ENCODE measurements at places on chromosomes 7 and 10.
A peak's percentile ranks its signal among the peaks of the same experiment; 100 is the strongest.

DNA sequence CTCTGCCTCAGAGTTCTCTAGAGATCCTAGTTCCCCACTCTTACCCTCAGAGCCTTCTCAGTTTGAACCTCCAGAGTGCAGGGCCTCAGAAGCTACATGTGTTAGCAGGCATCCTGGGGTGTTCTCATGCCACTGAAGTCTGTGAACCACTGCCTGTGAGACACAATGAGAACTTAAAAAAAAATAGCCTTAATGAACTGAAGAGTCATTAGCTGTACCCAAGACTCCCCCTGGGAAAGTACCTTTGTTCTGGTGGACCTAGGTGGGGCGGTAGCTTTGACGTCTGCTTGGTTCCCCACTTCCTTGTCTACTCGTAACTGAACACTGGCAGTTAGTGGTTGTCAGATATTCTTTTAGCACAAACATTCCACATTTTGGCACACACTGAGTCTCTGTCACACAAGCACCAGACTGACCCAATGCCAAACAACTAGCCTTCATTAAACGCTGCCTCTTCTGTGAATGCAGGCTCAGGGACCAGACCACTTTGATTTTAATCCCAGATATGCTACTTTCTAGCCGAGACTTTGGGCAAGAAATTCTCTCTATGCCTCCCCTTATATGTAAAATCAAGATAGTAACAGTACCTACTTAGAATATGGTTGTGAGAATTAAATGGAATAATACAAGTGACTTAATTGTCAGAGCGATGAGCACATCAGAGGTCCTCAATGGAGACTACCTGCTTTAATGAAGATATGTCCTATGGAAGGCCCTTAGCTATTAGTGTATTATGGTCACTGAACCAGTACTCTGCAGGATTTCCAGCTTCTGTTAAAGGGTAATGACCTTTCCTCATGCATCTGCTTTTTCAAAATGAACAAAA is 75.3 kb upstream of the CC2D2B start:
- DNase-seq = no peak

GRCh38 chr10:78492424-78492823 is 458.8 kb downstream of the RPS24 start:
- DNase-seq = no peak

- DNase-seq = no peak
These were observed 106.3 kb downstream of the CCNY start for GRCh38 chr10:35442592-35442991.

- DNase-seq = peak; percentile 84
These were observed 2.1 kb downstream of the CADPS2 start for GRCh38 chr7:122884186-122884585.

DNA sequence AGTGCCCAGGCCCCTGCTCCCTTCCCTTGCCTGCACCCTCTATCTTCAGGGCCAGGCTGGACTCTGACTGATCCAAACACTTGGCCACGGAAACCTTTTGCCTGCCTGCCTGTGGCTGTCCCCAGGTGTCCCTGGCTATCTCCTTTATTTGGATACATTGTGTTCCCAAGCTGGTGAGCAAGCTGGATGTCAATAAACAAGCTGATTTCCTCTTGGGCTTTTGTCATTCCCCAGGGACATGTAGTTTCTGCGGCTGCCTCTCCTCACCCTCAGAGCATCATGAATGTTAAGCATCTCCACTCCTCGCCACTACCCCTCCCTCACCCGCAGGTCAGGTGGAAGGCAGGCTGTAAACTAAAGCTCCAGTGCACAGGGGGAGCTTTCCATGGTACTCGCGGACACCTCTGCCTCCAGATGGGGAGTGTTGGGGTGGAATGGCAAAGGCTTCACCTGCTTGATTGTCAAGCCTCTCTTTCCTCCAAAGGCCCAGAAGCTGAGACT is 6.9 kb downstream of the GHRHR start:
- DNase-seq = no peak

GRCh38 chr10:121085367-121085766 is 234.2 kb downstream of the WDR11 start:
- DNase-seq = no peak

GRCh38 chr7:46682836-46683624 is 762.0 kb upstream of the IGFBP3 start:
- DNase-seq = no peak

GRCh38 chr7:128795129-128795528 is 3.4 kb downstream of the CCDC136 start:
- DNase-seq = no peak

DNA sequence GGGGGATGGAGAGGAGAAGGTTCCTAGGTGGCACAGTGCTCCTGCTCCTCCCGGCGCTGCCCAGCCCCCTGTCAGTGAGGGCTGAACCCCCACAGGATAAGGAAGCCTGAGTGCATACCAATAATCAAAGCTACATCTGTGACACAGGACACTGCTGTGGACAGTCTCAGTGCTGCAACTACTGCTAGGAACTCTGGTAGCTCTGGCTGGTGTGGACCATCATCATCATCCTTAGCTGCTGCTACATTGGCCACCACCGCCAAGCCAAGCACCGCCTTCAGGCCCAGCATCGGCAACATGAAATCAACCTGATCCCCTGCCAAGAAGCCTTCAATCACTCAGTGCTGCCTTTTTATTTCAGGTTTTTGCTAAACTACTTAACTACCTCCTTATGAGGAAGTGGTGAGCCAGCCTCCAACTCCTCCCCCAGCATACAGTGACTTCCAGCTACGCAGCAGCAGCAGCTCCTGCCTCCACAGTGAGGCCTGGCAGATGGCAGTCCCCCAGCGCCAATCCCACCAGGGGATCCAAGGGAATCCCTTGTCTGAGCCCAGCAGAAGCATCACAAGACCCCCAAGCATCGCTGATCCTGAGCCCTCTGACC is 32.1 kb upstream of the SLC26A4 start:
- DNase-seq = no peak

DNA sequence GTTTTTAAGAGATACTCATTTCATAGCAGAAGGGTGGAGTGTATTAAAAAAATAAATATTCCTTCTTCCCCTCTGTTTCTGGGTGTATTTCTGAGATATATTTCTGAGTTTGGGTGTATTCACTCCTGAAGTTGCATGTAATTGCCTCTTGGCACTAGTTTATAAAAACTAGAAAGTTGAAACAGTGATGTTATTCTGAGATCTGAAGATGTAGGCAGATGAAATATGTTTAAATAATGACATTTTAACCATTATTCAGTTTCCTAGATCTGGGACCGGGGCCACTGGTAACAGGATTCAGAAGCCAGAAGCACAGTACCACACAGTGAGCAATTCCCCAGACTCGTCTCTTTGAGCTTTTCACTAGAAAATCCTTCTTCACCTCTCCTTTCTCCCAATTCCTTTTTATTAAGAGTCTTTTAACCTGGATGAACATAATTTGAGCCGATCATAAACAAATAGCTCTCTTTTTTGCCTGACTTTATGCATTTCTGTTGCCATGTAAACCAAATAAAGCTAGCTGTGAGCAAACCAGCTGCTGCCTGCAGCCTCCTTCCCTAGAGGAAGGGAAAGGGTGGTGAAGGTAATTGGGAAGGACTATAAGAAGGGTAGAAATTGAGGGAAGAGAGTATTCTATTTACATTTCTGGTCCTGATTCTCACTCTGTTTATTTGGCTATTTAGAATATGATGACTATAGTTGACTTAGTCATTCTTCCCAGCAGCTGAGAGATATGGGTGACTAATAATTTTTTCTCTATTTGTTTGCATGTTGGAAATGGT is 101.8 kb upstream of the STRIP2 start:
- DNase-seq = peak; percentile 3

DNA sequence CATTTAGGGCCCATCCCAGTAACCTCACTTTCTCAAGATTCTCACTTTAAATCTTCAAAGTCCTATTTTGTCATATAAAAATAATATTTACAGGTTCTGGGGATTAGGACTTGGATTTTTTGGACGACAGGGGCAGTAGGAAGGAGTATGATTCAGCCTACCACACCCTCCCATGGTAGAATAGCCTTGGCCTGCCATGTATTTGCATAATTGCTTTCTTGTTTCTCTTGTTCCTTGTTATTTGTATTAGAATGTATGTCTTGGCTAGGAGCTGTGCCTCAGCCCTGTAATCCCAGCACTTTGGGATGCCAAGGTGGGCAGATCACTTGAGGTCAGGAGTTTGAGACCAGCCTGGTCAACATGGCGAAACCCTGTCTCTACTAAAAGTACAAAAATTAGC is 92.5 kb downstream of the ELAPOR2 start:
- DNase-seq = no peak

GRCh38 chr10:79179164-79179956 is 110.6 kb downstream of the ZMIZ1 start:
- no peak for DNase-seq

DNA sequence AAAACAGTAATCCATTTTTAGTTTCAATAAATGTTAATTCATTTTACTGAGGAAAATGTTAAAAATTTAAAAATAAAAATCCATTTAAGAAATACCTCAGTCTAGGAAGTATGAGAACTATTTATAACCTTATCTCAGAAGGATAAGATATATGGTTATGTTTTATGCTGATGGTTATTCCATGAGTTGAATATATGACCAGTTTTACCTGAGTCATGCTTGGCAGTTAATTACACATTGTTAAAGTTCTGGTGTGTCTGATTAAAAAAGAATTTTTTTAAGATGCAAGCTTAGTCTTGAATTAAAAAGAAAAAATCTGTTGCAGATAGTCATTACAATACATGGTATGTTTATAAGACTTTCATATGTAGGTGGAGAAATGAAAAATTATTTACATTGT is 191.7 kb downstream of the ARL4A start:
- no peak for DNase-seq

GRCh38 chr7:17631061-17631460 is 309.2 kb downstream of the SNX13 start:
- no peak for DNase-seq

DNA sequence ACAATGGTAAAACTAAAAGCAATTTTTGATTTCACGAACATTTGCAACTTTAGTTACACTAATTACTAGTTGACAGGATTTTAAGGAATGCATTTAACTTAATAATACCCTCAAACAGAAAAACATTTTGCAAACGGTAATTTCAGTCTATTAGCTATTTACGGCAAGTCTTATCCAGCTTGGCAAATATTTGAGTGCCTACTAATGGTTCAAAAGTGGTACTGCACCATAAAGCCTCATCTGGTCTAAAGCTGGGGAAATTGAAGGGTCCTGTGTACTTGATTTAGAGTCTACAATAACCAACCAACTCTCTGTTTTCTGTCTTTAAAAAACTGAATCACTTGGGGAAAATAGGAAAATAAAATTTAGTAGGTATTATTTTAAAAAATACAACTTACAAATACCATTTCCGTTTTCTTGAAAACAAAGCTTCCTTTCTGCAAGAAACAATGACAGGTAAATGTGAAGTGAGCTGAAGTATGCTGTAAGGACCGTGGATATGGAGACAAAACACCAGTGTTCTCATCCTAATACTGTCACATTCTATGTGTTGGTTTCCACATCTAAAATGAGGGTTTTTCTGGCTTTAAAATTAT is 142.3 kb downstream of the VPS50 start:
- no peak for DNase-seq

GRCh38 chr10:106722524-106722923 is 442.0 kb downstream of the SORCS1 start:
- no peak for DNase-seq

- DNase-seq = no peak
These were observed 268.0 kb downstream of the FRMD4A start for GRCh38 chr10:14062528-14063260.

DNA sequence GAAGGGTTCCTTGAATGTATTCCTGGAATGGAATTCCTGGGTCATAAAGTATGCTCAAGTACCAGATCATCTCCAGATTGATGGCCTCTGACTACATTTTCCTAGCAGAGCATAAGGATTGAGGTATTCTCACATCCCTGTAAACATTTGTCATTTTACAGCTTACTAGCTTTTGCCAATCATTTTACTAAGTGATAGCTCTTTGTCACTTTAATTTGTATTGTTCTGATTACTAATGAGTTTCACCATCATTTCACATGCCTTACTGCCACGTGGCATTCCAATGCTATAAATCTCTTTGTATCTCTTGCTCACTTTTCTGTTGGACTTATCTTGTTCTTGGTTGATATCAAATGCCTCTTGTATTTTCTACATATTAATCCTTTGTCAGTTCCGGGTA is 68.6 kb upstream of the CACNB2 start:
- DNase-seq = no peak

DNA sequence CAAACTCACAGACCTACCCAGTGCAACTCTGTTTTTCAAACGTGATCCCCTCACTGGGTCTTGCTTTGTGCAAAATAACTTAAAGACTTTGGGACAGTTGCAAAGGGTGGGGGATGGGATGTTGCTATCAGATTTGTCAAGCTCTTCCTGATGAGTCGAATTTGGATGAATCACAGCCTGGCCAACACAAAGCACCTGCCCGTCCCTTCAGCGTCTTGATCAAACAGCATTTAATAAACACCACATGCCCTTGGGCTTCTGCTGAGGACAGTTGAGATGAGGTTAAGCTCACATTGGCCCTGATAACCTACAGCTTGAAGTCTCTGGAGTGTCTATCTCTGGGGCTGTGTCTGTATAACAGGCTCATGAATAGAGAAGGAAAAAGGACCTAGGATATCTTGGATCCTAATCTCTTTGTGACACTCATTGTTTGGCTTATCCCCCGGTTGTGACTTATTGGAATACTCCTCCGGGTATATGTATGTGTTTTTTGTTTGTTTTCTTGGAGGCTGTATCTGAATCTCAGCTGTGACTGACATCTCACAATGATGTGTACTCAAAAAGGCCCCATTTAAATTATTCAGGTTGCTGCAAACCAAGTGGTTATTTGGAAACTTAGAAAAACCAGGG is 132.6 kb upstream of the NAMPT start:
- no peak for DNase-seq

DNA sequence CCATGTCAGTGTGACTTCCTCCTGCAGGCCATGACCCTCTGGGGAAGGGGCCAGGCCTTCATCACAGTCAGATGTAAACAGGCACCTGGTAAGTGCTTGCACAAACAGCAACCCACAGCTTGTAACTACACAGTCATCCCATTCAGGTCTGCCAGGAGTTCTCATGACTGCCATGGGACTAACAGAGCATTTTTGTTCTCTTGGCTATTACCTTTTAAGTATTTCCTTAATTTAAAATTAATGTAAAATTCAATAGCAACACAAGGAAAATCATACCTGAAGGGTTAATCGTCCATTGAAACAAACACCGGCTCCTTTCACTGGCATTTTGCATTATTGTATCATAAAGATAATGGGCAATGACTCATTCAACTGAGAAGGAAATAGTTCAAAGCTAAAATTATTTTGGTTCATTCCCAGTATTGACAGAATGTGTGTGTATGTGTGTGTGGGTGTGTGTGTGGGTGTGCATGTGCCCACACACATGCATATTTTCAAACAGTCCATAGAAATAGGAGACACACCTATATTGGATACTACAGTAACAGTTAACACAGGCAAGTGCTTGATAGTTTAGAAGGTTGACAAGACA is 307.9 kb downstream of the WDR11 start:
- DNase-seq = no peak
